ENCODE measurements at places on chromosomes 13 and 19.

DNA sequence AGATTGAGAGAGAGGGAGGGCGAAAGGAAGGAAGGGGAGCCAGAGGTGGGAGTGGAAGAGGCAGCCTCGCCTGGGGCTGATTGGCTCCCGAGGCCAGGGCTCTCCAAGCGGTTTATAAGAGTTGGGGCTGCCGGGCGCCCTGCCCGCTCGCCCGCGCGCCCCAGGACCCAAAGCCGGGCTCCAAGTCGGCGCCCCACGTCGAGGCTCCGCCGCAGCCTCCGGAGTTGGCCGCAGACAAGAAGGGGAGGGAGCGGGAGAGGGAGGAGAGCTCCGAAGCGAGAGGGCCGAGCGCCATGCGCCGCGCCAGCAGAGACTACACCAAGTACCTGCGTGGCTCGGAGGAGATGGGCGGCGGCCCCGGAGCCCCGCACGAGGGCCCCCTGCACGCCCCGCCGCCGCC lies at the start of gene TNFSF11:
TSS of gene TNFSF11 (plus strand) at position 142 of the 400 bp plus-strand sequence. CDS start at position 294, 152 bp downstream.
- DNase-seq, result no peak

DNA sequence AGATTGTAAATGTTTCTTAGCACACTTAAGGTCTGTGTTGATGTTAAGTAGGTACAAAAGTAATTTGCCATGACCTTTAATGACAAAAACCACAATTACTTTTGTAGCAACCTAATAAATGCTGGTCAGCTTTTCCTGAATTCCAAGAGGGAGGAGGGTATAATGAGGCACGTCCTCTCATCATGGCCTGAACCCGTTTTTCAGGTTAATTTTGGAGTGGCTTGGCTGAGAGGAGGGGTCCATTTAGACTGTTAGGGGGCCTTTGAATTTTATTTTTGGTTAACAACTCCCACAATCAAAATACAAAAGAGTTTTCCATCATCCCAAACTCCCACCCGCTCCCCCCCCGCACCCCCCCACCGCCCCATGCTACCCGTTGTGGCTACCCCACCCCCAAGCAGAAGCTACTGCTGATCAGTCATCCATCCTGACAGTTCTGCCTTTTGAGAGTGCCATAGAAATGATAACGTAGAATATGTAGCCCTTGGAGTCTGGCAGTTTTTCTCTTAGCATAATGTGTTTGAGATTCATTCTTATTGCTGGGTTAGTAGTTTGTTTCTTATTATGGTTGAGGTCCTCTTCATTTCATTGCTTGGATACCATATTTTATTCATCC lies 14.4 kb upstream of the PLEKHF1 start:
- DNase-seq, result no peak

DNA sequence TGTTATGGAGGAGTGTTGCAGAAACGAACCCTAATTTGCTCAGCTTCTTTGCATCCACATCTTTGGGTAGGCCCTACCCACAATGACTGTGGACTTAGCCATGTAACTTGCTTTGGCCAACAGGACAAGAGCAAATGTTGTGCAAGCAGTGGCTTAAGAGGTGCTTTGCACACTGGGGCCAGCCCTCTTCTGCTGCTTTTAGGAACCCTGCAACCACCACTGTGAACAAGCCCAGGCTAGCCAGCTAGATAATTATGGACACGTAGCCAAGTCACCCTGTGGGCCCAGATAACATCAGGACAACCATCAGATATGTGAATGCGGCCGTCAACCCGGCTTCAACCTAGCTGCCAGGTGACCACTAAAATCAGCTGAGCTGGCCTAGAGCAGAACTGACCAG lies 17.1 kb downstream of the C19orf47 start:
- DNase-seq, result no peak

DNA sequence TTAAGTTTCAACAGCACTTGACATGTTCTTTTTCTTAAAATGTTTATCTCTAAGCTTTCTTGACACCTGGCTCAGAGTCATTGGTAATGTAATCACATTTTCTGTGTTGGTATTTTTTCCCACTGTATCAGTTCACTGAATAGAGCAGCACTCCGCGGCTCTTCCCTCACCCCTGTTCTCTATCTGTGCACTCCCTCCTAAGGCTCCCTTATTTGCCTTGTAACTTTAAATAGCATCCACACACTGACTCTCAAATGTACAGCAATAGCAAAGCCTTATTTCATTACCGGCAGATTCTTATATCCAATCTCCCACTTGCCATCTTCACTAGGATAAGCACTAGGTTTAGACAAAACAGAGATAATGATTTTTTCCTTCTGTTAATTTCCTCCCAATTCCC lies 935.5 kb upstream of the SLC10A2 start:
- DNase-seq, result no peak

GRCh38 chr19:43533546-43534304 lies 737 bp downstream of the ZNF575 start:
- DNase-seq, result peak; percentile 86

DNA sequence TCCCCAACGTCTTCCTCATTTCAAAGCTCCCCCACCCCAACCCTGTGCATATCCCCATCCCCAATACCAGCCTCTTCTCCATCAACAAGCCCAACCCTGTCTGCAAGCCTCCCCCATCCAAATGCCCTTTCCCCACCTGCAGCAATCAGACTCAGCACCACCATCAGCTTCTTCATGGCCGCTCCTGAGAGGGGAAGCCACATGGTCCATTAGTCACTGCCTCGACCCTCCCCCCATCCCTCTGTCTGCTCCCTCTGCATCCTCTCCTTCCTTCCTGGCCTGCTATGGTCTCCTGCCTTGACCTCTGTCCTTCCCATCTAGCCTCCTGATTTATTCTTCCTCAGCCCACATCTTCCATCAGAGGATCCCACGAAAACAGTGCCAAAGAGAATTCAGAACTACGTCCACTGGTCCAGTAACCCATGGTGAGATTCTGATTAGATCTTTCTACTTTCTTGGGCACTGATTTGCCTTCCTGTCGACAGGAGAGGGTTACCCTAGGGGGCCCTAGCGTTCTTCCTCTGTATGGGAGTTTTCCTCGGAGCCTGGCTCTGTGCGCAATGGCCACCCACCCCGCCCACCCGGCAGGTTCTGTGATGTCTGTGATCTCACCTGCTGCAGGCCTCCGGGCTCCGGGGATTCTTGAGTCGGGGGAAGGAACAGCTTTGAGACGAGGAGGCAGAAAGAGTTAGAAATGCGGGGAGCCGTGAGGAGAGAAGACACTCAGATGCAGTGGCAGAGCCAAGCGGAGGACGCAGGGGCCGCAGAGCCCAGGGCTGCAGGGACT lies 1.3 kb downstream of the KLK6 start:
- DNase-seq, result no peak

GRCh38 chr13:112783135-112783977 lies 93.5 kb downstream of the ATP11A start:
- no peak for DNase-seq

- DNase-seq, result no peak
Measured at GRCh38 chr19:48819366-48819816, 8.6 kb upstream of the BCAT2 start.

- peak; percentile 14 for DNase-seq
Measured at GRCh38 chr19:49746206-49746958, 16.7 kb downstream of the TSKS start.

DNA sequence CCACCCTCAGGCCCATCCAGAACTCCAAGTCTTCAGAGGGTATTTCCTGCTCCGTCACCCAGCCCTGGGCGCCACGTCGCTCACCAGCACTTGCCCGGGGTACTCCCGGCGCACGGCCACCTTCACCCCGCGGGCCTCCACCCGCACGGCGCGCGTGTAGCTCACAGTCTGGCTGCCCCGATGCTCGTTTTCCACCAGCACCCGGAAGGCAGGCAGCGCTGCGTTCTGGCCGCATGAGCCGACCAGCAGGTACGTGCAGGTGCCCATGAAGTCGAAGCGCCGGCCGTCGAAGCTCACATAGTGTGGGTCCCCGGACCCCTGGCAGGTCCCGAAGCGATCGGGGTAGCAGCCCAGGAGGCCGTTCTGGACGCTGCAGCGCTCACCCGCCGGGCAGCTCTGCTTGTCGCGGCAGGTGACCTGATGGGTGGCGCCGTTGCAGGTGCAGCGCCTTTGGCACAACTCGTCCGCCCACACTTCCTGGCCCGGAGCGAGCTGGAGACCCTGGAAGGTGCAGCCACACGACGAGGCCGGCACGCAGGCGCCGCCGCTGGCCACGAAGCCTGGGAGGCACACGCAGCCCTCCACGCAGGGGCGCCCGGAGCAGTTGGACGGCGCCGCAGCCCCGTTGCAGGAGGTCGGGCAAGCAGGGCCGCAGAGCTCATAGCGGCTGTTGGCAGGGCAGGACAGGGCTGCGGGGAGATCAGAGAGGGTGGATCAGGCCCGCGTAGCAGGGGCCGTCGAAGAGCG lies 19.2 kb downstream of the FCGBP start:
- DNase-seq, result no peak

- no peak for DNase-seq
Measured at GRCh38 chr13:103007427-103007762, 58.8 kb downstream of the SLC10A2 start.

GRCh38 chr19:35142606-35143230 lies 337 bp upstream of the FXYD7 start:
- peak; percentile 33 for DNase-seq

DNA sequence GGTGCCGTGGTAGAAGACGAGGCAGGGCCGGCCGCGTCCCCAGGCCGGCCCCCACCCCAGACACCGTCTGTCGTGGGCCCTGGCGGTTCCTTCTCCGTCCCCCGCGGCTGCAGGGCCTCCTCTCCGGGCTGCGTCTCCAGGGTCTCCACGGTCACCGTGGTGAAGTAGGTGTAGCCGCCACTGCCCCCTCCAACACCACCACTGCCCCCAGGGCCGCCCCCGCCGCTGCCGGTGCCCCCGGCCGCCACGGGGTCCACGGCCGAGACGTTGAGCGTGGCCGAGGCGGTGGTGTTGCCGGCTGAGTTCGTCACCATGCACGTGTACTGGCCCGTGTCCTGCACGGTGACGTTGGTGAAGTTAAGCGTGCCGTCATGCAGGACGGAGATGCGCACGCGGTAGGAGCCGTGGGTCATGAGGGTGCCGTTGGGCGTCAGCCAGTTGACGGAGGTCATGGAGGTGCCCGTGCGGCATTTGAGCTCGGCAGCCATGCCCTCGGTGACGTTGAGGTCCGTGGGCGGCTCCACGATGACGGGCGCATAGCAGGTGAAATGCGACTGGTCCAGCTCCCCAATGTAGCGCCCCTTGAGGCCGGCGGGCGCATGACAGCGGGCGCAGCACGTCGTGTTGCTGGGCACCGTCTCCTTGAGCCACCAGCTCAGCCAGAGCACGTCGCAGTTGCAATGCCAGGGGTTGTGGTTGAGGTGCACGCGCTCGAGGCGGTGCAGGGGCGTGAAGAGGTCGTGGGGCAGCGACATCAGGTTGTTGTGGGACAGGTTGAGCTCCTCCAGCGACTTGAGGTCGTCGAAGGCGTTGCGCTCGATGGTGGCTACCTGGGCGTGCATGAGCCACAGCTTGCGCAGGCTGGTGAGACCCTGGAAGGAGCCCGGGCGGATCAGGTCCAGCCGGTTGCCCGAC lies 4.6 kb upstream of the ASPDH start:
- no peak for DNase-seq

DNA sequence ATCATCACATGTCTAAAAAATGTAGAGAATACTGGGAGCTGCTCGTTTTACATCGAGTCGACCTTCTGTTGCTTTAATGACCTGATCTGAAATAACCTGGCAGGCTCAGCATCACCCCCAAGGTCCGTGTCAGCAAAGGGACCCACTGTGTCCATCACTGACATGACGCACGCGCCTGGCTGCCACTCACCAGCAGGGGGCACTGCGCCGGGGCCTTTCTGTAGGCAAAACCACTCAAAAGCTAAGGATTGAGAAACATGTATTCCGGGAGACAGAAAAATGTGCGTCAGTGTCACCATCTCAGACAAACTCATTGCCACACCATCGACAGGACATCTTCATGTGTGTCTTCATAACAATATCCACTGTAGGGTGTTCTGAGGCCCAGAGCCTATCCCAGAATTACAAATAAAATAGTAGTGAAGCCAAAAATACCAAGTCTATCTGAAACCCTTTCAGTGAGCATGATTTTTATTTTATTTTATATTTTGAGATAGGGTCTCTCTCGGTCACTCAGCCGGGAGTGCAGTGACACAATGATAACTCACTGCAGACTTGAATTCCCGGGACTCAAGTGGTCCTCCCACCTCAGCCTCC lies 130.3 kb upstream of the LSM14A start:
- peak; percentile 63 for DNase-seq

DNA sequence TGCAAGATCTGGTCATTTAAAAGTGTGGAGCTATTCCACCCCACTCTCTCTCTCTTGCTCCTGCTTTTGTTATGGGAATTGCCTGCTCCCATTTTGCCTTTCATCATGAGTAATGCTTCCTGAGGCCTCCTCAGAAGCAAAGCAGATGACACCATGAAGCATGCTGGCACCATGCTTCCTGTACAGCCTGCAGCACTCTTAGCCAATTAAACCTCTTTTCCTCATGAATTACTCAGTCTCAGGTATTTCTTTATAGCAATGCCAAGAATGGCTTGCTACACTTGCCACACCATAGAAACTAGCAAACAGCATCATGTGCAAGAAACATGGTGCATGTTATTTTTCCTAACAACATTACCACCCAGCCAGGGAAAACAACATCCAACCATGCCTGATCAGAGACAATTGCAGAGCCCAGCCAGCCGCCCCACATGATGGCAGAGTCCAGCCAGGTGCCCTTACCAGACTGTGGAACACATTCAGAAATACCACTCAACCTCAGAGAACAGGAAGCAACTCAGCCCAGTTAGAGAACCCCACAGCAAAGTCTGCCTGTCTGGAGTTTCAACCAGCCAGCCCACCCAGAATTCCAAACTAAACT lies 36.9 kb downstream of the SYDE1 start:
- no peak for DNase-seq

DNA sequence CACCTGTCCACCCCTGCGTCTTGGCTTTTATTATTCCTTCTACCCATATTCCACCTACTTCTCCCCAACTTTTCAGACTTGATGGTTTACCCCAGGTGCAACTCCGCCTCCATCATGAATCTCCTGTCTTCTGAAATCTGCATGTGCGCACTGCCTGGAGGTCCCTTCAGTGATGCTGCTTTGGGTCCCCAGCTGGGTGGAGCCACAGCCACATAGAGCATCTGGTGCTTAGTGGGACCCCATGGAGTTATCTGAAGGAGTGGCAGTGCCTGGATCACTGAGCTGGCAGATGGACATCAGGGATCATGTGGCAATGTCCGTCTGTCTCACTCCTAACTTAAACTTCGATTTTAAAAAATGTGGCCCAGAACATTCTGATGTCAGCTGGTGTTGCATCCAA lies 13.5 kb downstream of the ZNF536 start:
- no peak for DNase-seq

GRCh38 chr19:32877977-32878745 lies 8.6 kb upstream of the SLC7A9 start:
- no peak for DNase-seq

All from activated CD8-positive, alpha-beta memory T cell treated with anti-CD3 and anti-CD28 coated beads for 1 hour (primary cell).